ENCODE measurements at places on chromosomes 5 and 9. TPM values are rescaled to one million over a fixed set of nuclear protein-coding genes. Genes with fewer than 3 reads are reported as not detected.

PDLIM4 gene
- 171 TPM for total RNA-seq

UBQLN1 gene
- 105 TPM for total RNA-seq

SLC6A7 gene
- not detected for total RNA-seq

SLC6A19 gene
- not detected for total RNA-seq

FLT4 gene
- total RNA-seq, result 0.38 TPM

NUTM2G gene
- not detected for total RNA-seq

Measured in mesangial cell (primary cell).